ENCODE measurements at places on chromosomes 5 and 9. TPM values are rescaled to one million over a fixed set of nuclear protein-coding genes. Genes with fewer than 3 reads are reported as not detected.

DNA sequence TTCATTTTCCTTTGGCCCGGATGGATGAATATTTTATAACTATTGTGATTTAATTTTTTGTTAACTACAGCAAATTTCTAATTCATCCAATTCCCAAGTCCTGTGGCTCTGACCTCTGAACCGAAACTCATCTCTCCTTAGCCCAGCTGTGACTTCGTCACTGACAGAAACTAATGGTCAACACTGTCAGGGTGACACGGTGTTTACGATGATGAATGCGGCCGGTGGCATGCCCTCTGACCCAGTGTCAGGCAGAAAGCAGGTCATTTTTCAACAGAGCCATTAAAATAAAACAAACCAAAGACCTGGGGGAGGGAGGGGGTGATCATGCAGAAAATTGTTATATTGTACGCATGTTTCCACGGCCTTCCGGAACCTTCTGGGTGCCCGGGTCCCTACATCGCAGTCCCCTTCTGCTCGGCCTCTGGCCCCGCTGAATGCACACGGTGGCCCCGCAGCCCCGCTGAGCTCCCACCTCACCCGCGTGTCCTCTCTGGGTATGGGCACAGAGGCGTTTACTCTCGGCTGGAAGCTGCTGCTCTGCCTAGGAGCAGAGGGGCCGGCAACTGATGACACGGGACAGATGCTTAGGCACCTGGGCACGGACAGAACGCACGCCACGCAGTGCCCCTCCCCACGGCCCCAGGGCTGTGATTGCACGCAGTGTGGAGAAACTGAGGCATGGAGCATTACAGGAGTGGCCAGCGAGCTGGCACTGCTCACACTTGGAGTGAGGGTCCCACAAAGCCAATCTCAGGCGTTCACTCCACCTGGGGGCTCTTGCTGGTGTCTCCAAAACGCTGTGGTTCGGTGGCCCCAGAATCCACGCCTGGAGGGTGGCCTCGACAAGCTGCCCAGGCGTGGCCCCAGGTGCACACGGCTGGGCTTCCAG lies 8.1 kb downstream of the CCDC187 start:
- no peak for DNase-seq

DNA sequence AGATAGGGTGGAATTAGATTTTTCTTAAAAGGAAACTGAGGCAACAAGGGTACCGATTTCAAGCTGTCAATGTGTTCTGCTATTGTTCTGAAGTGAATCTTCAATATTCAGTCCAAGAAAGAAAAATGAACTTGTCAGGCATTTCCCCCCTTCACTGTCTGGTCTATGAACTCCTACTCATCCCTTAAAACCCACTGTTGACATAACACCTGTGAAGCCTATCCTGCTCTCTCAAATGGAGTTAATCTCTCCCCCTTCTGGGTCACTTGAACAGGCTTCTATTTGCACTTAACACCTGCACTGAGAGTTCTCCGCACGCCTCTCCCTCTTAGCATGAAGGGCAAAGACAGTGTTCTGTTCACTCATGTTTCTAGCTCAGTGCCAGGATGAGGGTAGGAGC lies 144.3 kb downstream of the CRB2 start:
- no peak for DNase-seq

DNA sequence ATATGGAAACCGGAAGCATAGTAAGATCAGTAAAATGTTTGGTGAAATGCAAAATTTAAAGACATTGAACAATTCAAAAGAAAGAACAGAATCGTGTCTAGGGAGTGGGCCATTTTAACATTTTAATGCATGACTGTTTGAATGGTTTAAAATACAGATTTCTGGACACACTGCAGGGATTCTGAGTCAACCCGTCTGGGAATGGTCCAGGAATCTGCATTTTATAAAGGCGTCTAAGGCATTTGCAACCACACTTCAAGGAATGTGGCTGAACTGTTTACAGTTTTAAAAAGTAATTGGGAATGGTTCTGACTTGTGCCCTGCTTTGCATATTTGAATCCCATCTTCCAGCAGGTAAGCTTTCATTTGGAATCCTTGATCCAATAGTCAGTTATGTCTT lies 811.7 kb upstream of the WWC1 start:
- no peak for DNase-seq

DNA sequence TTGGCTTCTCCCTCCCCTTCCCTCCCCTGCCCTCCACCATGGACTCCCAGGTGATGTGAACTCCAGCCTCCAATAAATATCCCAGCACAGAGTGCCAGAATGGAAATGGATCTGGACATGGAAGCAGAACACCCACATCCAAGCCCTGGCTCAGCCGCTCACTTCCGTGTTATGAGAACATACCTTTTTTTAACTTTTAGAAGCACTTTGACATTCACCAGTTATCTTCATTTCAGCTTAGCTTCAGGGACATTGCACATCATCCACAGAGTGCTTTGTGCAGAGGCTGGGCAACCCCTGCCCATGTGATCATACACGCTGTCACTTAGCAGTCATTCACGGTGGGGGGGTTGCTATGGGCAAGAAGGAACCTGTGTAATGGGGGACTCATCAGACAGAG lies 9.1 kb downstream of the AFAP1L1 start:
- no peak for DNase-seq

- DNase-seq, result no peak
Observed at GRCh38 chr9:98575379-98576346, 133.1 kb downstream of the GABBR2 start.

DNA sequence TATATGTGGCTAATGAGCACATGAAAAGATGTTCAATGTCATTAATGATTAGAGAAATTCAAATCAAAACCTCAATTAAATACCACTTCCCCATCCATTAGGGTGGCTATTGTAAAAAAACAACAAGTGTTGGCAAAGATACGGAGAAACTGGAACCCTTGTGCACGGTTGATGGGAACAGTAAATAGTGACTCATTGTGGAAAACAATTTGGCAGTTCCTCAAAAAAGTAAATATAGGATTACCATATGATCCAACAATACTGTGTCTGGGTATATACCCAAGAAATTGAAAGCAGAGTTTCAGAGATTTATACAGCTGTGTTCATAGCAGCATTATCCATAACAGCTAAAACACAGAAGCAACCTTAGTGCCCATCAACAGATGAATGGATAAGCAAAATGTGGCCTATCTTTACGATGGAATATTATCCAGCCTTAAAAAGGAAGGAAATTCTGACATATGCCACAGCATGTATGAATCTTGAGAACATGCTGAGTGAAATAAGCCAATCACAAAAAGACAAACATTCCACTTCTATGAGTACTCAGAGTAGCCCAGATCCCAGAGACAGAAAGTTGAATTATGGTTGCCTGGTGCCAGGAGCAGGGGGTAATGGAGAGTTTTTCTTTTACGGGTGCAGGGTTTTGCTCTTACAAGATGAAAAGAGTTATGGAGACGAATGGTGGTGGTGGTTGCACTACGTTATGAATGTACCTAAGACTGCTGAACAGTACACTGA lies 41.4 kb upstream of the LRRC14B start:
- DNase-seq, result no peak

- DNase-seq, result peak; percentile 35
Observed at GRCh38 chr9:109320331-109320741, 523 bp downstream of the EPB41L4B start.

DNA sequence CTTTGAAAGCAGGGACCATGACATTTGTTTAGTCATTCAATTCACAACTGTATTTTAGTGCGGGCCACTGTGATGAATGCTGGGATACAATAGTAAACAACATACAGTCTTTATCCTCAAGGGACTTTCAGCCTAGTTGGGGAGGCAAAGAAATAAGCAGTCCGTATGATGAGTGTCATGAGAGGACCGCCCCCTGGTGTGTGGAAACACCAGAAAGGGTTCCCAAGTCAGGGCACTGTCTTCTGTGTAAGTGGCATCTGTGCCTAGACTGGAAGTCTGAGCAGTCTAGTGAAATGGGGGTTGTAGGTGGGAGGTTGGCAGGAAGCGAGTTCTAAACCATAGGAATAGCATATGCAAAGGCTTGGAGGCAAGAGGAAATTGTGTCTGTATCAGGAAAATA lies 6.8 kb downstream of the C9orf43 start:
- no peak for DNase-seq

DNA sequence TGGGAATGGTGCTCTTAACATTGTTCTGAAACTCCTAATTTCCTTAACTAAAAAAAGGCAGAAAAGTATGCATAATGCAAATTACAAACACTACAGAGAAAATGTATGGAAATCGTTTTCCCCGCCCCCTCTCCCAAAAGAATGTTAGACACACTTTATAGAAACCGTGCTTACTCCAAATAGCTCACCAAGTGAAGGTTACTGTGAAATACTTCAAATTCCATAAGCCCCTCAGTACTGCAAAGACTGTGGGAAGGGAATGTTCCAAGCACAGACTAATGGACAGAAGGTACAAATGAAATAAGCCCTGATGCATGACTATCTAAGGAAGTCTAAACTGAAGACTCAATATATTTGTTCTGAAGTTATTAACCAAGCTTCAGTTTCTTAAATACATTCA lies 12.5 kb downstream of the MAPKAP1 start:
- DNase-seq, result no peak

- no peak for DNase-seq
Observed at GRCh38 chr5:157494178-157494832, 34.3 kb downstream of the NIPAL4 start.

- DNase-seq, result no peak
Observed at GRCh38 chr5:96331681-96332361, 101.2 kb downstream of the PCSK1 start.

GRCh38 chr5:139392678-139393496 lies 2.0 kb downstream of the PROB1 start:
- DNase-seq, result peak; percentile 71

DNA sequence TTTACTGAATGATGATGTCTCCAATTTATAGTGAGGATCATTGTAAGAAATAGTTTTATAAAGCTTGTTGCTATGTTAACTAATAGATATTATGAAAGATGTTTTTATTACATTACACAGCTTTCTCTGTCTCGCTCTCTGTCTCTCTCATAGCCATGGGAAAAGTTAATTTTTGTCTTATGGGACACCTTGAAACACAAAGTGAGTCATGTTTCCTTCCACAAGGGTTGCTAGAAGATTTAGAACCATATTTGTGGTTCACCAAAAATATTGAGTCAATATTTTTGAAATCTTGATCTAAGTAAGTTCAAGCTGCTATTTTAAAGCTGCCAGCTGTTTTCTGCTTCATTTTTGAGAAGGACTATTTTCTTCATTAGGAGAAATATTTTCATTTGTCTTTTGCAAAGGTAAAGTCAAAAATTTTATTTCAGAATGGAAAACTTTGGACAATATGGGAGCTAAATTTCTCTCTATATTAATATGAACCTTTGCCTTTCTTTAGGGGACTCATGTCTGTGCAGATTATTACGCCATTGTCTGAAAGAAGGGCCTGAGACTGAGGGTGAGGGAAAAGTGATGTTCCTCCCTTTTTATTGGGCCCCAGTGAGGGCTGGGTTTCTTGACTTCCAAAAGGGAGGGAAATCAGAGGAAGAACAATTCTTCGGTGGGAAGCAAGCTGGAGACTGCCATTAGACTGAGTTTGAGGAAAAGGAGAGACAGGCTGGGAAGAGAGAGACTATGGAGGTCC lies 87.9 kb upstream of the SLC24A2 start:
- DNase-seq, result no peak

- DNase-seq, result no peak
Observed at GRCh38 chr5:6273090-6273735, 105.1 kb downstream of the MED10 start.

GRCh38 chr5:141778206-141778605 lies 96.2 kb upstream of the ARAP3 start:
- no peak for DNase-seq

- DNase-seq, result no peak
Observed at GRCh38 chr5:80168388-80169028, 87.3 kb downstream of the SERINC5 start.

GRCh38 chr9:124770359-124771020 lies 621 bp downstream of the NR6A1 start:
- no peak for DNase-seq

DNA sequence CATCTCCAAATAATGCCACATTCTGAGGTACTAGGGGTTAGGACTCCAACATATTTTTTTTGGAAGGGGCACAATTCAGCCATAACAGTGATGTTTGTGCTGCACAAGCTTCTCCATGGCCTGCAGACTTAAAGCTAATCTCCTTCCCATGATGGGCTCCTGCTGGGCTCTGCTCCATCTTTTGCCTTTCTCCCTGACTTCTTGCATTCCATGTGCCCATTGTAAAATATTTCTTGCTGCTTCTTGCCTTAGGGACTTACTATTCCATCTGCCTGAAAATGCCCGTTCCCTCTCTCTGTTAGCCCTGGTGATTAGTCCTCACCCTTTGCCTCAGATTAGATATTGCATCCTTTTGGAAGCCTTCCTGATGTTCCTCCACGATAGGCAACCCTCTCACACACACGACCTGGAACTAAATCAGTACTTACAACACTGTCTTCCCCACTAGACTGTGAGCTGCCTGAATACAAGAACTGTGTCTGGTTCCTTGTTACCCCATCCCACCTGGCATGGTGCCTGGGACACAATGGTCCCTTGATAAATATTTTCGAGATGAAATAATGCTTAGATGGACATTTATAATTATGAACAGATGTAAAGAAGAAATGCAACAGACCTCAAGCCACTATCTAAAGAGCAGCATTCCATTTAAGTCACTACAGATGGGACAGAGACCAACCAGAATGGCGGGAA lies 33.5 kb downstream of the OR1J1 start:
- DNase-seq, result no peak

GRCh38 chr5:108900668-108901067 lies 153.0 kb downstream of the FER start:
- DNase-seq, result no peak

- DNase-seq, result no peak
Observed at GRCh38 chr9:129253803-129254381, 75.8 kb upstream of the IER5L start.

DNA sequence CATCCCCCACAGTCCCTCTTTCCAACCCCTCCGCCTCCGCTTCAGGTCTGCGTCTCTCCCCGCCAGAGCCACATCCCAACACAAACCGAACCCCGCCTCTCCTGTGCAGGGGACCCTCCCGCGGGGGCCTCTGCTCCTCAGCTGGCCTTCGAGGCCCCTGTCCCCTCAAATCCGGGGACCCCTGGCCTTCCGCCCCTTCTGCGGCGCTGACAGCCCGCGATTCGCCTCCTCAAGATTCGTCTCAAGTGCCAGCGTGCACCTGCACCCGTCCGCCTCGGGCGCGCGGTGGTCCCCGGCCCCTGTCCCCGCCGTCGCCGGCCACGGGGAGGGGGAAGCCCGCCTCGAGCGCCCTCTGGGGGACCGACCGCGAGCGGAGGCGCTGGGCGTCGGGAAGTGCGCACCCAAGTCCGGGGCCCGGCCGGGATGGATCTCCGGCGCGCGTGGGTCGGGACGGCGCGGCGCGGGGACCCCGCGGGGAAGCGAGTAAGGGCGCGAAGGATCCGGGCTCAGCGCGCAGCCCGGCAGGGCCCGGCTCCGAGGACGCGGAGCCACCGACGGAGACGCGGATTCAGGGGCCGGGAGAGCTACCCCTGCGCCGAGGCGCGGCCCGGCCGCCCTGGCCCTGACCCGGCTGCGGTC lies 623 bp downstream of the FLT4 start:
- DNase-seq, result no peak

- no peak for DNase-seq
Observed at GRCh38 chr5:180253036-180253824, 38.7 kb downstream of the MAPK9 start.

Gene SYK
- 2.0 TPM for total RNA-seq

Gene DOK3
- total RNA-seq, result 3.3 TPM

Gene SEC61B
- 40.4 TPM for total RNA-seq

Gene TUBB4B
- total RNA-seq, result 92.5 TPM

Gene SH3TC2
- total RNA-seq, result 0.41 TPM

Gene SLC46A2
- not detected for total RNA-seq

Gene CCNI2
- 1.6 TPM for total RNA-seq

Gene CEP72
- total RNA-seq, result 4.5 TPM
